ENCODE measurements at places on chromosomes 2 and 18. TPM values are rescaled to one million over a fixed set of nuclear protein-coding genes. Genes with fewer than 3 reads are reported as not detected.
A peak's percentile ranks its signal among the peaks of the same experiment; 100 is the strongest.

The GREB1L gene
- 25.5 TPM for total RNA-seq

The CRYBA2 gene
- not detected for total RNA-seq

- no peak overlapping the region for H3K4me3 ChIP-seq
- no peak for DNase-seq
- no peaks in the 10 kb centered on the region for H3K4me1 ChIP-seq
Measured at GRCh38 chr2:55526174-55526573, 6.7 kb downstream of the CFAP36 start.

DNA sequence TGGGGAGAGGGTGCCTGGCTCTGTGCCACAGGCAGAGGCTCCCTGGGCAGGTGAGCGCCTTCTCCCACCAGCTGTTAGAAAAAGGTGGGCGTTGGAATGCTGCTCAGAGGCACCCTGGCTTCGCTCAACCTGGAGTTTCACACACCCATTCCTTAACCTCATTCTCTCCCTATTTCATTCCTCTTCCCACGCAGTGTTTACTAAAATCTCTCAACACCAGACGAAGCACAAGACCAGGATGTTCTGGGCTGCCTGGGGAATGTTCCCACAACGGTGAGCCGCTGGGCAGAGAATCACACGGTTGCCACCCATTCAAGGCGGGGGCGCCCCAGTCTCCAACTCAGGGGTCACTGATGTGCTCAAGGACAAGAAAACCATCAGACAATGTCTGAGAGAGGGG is 64.5 kb downstream of the TGFA start:
- no peak for DNase-seq
- H3K27ac ChIP-seq = no peak overlapping the region
- peaks cover 6% of the 10 kb centered on the region for H3K4me1 ChIP-seq
- no peak overlapping the region for H3K4me3 ChIP-seq

- H3K27ac ChIP-seq = no peak overlapping the region
- no peaks in the 10 kb centered on the region for H3K27me3 ChIP-seq
- H3K4me3 ChIP-seq = no peak overlapping the region
- no peaks in the 10 kb centered on the region for H3K36me3 ChIP-seq
- DNase-seq = no peak
Measured at GRCh38 chr2:147538821-147539220, 306.0 kb upstream of the ACVR2A start.

GRCh38 chr2:129619471-129619870 is 360.0 kb upstream of the RAB6C start:
- no peaks in the 10 kb centered on the region for H3K4me1 ChIP-seq
- no peak for DNase-seq
- H3K27me3 ChIP-seq = peaks cover 54% of the 10 kb centered on the region
- H3K4me3 ChIP-seq = no peak overlapping the region
- no peak overlapping the region for H3K27ac ChIP-seq
- H3K36me3 ChIP-seq = no peaks in the 10 kb centered on the region

DNA sequence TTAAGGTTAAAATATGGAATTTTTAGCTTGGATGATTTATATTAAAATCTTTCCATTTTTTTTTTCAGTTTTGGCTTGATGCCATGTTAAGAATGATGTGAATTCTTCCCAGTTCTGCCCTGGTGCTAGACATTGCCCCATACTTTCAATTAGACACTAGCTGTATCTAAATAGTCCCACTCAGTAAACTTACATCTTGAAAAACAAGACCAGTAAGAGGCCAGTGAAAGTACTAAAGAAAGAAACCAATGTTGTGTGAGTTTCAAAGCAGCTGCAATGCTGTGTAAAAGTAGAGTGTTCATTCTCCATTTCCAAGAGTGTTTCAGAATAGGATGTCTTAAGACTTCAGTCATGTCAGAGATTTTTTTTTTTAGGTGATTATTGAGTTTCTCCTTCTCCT is 40.0 kb upstream of the CYBRD1 start:
- H3K4me3 ChIP-seq = no peak overlapping the region
- H3K4me1 ChIP-seq = peaks cover 27% of the 10 kb centered on the region
- DNase-seq = no peak

DNA sequence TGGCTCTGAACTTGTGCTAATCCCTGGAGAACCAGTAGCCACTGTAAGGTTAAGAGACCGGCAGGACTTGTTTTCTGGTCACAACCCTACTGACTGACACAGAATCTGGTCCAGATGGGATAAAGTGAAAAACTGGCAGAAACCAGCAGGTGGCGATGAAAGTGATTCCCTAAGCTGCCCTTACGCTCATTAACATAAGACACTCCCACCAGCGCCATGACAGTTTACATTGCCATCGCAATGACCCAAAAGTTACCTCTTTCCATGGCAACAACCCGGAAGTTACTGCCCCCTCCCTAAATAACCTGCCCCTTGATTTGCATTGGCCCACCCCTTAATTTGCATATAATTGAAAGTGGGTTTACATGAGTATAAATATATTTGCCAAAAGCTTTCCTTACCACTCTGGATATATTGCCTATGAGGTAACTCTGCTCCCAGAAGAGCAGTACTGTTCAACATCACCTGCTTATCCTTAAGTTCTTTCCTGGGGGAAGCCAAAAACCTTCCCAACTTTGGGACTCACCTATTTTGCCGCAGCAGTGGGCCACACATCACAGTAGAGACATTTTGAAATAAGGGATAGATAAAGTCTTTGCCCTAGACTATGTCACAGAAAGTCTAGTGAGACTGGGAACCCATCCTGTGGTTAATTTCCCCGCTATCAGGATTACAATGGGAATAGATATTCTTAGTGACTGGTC is 35.8 kb upstream of the AFF3 start:
- no peaks in the 10 kb centered on the region for H3K36me3 ChIP-seq
- H3K4me1 ChIP-seq = peaks cover 20% of the 10 kb centered on the region
- peaks cover 12% of the 10 kb centered on the region for H3K27me3 ChIP-seq
- no peak overlapping the region for H3K4me3 ChIP-seq
- DNase-seq = no peak

DNA sequence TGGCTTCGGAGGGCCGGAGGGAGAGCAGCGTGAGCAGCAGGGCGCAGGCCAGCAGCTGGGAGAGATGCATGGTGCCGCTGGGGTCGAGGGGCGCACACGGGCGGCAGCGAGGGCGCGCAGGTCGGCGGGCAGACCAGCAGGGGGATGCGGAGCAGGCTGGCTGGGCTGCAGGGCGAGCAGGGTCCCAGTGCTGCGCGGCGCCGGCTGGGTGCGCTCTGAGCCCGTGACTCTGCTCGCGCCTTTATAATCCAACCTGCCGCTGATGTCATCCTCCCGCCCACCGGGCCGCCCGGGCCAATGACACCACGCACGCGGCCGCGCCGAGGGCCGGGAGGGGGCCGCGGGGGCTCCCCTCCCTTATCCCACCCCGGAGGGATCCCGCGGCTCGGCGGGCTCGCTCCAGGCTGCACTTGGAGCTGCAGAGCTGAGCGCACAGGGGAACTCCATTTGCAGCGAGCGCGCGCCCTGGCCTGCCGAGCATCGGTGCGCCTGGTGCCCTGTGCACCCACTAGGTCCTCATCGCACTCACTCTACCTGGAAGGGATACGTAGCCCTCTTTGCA is at the start of gene NPPC:
TSS of gene NPPC (minus strand) at position 217 of the 562 bp plus-strand sequence. CDS start at position 70, 147 bp downstream.
- DNase-seq = peak; percentile 59
- peaks cover 88% of the 10 kb centered on the region for H3K27me3 ChIP-seq
- H3K36me3 ChIP-seq = no peaks in the 10 kb centered on the region
- H3K27ac ChIP-seq = no peak within 1 kb of the TSS
- peak within 1 kb of the TSS; percentile 73 for H3K4me3 ChIP-seq

DNA sequence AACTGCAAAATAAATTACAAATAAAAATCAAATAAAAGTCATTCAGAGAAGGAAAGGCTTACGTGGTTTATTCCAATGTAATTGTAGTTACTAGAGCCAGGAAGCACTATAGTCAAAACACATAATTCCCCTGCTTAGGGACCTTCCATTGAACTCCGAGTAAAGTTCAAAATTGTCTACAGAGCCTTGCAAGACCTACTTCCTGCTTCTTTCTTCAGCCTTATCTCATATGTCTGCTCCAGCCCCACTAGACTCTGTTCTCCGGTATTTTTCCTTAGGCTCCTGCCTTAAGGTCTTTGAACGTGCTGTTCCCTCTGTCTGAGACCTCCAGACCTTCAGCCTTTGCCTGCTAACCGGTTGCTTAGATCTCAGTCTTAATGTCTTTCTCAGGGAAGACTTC is 104.3 kb downstream of the ARL6IP6 start:
- no peak overlapping the region for H3K4me3 ChIP-seq
- peak overlapping the region; percentile 96 for H3K27ac ChIP-seq
- no peak for DNase-seq
- H3K27me3 ChIP-seq = no peaks in the 10 kb centered on the region
- H3K4me1 ChIP-seq = peaks cover 49% of the 10 kb centered on the region
- no peaks in the 10 kb centered on the region for H3K36me3 ChIP-seq
